Spinal cord (tissue), 10 donors: ENCODE measurements at places on chromosomes 13 and 19.
A peak's percentile ranks its signal among the peaks of the same experiment; 100 is the strongest.

- no peak for DNase-seq
- H3K27me3 ChIP-seq: no peaks in the 10 kb centered on the region
- H3K4me3 ChIP-seq: no peak overlapping the region
Measured at GRCh38 chr19:38726761-38727301, 17.4 kb downstream of the CAPN12 start.

DNA sequence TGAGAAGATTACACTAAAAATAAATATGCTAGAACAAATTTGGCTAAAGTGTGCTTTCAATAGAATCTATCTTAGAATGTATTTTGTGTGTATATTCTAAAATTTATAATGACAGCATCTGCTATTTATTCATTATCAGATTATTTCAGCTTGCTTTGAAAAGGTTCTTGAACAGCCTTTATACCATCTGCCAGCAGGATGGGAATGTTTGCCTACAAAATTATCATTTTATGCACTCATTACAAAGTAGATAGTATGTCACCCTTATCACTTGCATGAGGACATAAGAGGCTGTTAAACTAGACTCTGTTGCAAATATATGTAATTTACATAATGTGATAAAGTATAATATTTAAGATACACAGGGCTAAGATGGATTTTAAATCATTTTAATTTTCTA, 1286.9 kb upstream of the PCDH20 start:
- no peak overlapping the region for H3K27ac ChIP-seq
- H3K4me3 ChIP-seq: no peak overlapping the region
- H3K27me3 ChIP-seq: no peaks in the 10 kb centered on the region
- no peaks in the 10 kb centered on the region for H3K36me3 ChIP-seq
- DNase-seq: peak; percentile 41

DNA sequence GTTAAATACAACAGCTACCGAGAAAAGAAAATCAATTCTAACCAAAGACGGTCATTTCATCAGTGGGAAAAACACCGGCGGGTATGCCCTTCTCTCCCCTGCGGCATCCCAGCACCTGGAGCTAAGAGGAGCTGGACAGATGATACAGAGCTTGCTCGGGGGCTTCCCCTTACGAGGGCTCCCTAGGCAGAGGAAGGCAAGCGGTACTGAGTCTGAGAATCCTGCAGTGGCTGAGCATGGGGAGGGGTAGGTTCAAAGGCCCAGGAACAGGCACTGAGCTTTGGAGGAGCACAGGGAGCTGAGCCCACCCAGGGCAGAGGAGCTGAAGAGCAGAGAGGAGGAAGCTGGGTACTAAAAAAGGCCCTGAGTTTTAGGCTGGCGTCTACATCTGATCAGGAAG, 12.7 kb downstream of the STK24 start:
- DNase-seq: no peak
- no peak overlapping the region for H3K27ac ChIP-seq
- no peaks in the 10 kb centered on the region for H3K27me3 ChIP-seq
- no peak overlapping the region for H3K4me3 ChIP-seq
- H3K4me1 ChIP-seq: peaks cover 24% of the 10 kb centered on the region

DNA sequence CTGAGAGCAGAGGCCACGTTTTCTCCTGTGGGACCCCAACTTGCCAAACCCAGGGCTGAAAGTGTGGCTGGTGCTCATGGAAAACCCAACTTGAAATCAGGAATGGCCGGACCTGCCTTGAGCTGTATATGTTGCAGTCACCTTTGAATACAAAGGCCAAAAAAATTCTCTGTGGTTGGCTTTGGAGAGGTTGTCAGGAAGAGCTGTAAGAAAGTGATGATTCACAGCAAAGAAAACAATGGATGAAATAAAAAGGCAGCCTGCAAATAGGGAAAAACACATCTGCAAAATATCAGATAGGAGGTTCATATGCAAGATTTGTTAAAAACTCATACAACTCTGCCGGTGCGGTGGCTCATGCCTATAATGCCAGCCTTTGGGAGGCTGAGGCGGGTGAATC, 715.8 kb downstream of the UQCRFS1 start:
- peaks cover 3% of the 10 kb centered on the region for H3K4me1 ChIP-seq
- no peak overlapping the region for H3K4me3 ChIP-seq
- no peaks in the 10 kb centered on the region for H3K36me3 ChIP-seq
- no peaks in the 10 kb centered on the region for H3K27me3 ChIP-seq
- no peak overlapping the region for H3K27ac ChIP-seq

- H3K4me1 ChIP-seq: no peaks in the 10 kb centered on the region
- H3K27ac ChIP-seq: no peak overlapping the region
- no peak overlapping the region for H3K4me3 ChIP-seq
- H3K27me3 ChIP-seq: no peaks in the 10 kb centered on the region
- DNase-seq: no peak
Measured at GRCh38 chr13:67155898-67156722, 74.0 kb downstream of the PCDH9 start.

GRCh38 chr13:98875146-98875729, 102.6 kb downstream of the DOCK9 start:
- peaks cover 9% of the 10 kb centered on the region for H3K4me1 ChIP-seq
- peaks cover 12% of the 10 kb centered on the region for H3K36me3 ChIP-seq
- H3K27ac ChIP-seq: no peak overlapping the region
- no peaks in the 10 kb centered on the region for H3K27me3 ChIP-seq
- no peak overlapping the region for H3K4me3 ChIP-seq
- DNase-seq: no peak

DNA sequence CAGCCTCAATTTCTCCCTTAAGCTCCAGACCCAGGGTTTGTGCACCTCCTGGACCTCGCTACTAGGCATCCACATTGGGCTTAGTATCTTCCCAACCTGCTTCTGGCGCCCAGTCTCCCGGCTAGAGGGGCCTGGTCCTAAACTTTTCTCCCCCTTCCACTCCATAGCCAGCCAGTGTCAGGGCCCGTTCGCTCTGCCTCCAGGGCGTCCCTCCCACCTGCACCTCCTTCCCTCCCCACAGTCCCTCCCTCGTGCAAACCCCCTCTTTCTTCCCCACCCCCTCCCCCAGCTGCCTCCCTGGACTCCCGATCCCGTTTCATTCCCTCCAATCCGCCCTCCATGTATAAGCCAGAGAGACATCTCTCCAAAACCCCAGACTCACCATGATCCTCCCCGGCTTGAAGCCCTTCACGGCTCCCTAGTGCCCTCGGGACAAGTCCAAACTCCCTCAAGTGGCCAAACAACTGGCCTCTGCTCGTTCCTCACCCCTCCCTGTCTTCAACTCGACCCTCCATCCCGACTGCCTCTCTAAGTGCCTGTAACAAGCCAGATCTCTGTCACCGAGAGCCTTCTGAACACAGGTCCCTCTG, 997 bp upstream of the SAMD4B start:
- H3K4me1 ChIP-seq: peaks cover 29% of the 10 kb centered on the region
- no peak for DNase-seq
- no peaks in the 10 kb centered on the region for H3K27me3 ChIP-seq
- peaks cover 3% of the 10 kb centered on the region for H3K36me3 ChIP-seq
- peak overlapping the region; percentile 93 for H3K27ac ChIP-seq

- H3K27me3 ChIP-seq: no peaks in the 10 kb centered on the region
- no peaks in the 10 kb centered on the region for H3K36me3 ChIP-seq
- no peaks in the 10 kb centered on the region for H3K4me1 ChIP-seq
- H3K27ac ChIP-seq: no peak overlapping the region
Measured at GRCh38 chr13:39407786-39408185, 195.2 kb downstream of the LHFPL6 start.

DNA sequence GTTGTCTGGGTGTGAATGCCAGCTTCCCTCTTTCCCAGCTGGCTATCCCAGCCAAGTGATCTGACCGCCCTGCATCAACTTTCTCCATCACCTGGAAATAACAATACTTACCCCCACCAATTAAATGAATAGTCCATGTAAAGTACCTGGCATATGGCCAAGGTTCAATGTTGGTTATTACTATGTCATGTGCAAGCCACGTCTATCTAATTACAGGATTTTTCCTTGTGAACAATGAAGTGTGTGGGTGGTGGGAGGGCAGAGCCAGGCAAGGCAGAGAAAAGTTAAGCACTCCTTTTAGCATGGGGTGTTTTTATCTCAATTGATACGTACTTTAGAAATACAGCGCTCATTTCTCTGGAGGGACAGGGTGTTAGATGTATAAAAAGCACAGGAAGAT, 121.1 kb downstream of the NHLRC3 start:
- H3K4me1 ChIP-seq: peaks cover 2% of the 10 kb centered on the region
- H3K36me3 ChIP-seq: no peaks in the 10 kb centered on the region
- H3K27ac ChIP-seq: no peak overlapping the region
- no peak for DNase-seq
- H3K4me3 ChIP-seq: no peak overlapping the region
- H3K27me3 ChIP-seq: no peaks in the 10 kb centered on the region

DNA sequence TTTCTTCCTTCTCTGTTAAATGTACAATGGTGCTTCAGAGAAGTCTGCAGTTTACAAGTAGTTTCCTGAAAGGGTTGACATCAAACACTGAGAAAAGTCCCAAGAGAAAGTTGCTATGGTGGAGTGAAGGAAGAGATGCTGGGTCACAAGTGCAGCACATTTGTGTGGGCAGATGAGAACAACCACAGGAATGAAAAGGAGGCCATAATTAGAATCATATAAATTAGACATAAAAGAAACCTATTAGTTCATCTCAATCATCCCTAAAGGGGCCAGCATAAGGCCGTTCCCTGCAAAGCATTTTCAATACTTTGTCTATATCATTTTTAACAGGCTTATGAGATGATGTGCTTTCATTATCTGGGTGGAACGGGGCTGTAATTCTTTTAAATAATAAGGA, 359.2 kb downstream of the IRS2 start:
- no peaks in the 10 kb centered on the region for H3K4me1 ChIP-seq
- DNase-seq: no peak
- H3K27me3 ChIP-seq: no peaks in the 10 kb centered on the region
- no peak overlapping the region for H3K27ac ChIP-seq
- no peak overlapping the region for H3K4me3 ChIP-seq

GRCh38 chr19:31516756-31517155, 167.5 kb upstream of the TSHZ3 start:
- no peaks in the 10 kb centered on the region for H3K27me3 ChIP-seq
- DNase-seq: no peak
- no peak overlapping the region for H3K4me3 ChIP-seq
- no peak overlapping the region for H3K27ac ChIP-seq

DNA sequence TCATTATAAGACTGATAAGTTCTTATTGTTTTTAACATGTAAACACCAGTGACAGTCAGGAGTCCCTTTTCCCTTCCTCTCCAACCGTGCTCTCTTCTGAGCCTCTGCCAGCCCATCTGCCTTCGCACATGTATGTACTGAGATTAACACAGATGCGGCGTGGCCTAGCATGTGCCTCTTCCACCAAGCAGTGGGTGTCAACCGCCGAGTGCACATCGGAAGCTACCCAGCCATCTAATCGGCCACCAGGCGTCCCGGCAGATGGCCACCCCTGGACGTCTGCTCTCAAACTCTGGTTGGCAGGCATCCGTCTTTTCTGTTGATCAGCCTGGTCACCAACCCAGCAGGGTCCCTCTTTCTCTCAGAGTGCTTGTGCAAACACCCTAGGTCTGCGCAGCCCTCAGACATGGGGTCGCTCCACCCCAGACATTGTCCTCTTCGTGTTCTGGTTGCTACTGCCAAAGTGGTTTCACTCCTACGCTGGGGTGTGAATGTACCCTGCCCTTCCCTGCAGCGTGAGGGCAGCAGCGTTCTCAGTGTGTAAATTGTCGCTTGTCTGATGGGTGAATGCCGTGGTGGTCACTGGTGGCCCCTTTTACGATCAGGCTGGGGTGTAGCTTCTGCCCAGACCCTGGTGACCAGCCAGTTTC, 57.7 kb upstream of the LDLR start:
- peaks cover 99% of the 10 kb centered on the region for H3K36me3 ChIP-seq
- DNase-seq: no peak
- H3K4me3 ChIP-seq: no peak overlapping the region

GRCh38 chr19:1248139-1248785, at the start of gene MIDN:
Gene MIDN (plus strand): TSS chr19:1248583. CDS start chr19:1250297, 1,714 bp downstream.
- H3K27ac ChIP-seq: peak within 1 kb of the TSS; percentile 95
- DNase-seq: no peak
- H3K27me3 ChIP-seq: no peaks in the 10 kb centered on the region
- peaks cover 62% of the 10 kb centered on the region for H3K36me3 ChIP-seq

- no peaks in the 10 kb centered on the region for H3K4me1 ChIP-seq
- no peak for DNase-seq
- no peak overlapping the region for H3K4me3 ChIP-seq
- H3K27me3 ChIP-seq: no peaks in the 10 kb centered on the region
Measured at GRCh38 chr13:93715866-93716265, 489.3 kb downstream of the GPC6 start.

GRCh38 chr19:54673222-54673621, 10.4 kb downstream of the LILRB4 start:
- H3K4me1 ChIP-seq: no peaks in the 10 kb centered on the region
- H3K27ac ChIP-seq: no peak overlapping the region
- no peak for DNase-seq
- no peaks in the 10 kb centered on the region for H3K36me3 ChIP-seq
- H3K4me3 ChIP-seq: no peak overlapping the region

DNA sequence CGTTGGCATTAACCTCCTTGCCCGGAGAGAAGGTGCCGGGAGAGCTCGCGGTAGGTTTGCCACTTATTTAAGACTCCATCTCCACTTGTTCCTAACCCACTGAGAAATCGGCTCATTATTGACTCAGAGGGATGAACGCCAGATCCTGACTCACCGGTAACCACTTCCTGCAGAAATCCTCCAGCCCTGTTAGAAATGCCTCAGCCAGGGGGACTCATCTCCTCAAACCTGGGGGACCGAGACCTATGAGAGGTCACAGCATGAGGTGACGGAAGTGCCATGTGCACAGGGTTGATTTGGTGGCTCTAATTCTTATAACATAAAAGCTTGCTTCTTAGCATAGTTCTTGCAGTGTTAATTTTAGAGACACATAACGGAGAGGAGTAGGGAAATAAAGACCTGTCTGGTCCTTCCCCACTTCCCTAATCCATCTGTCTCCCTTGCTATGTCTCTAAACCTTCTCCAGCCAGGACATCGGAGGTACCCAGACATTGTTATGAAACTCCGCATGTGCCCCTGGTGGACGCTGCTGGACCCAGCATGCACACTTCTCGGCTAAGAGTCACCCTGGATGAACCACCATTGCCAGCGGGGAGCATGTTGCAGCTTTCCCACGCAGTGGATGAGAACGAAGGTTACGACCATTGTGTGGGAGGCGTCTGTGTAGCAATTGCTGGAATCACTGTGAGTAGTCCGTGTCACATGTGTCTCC, 158.9 kb downstream of the EFNB2 start:
- no peaks in the 10 kb centered on the region for H3K27me3 ChIP-seq
- no peaks in the 10 kb centered on the region for H3K36me3 ChIP-seq
- H3K27ac ChIP-seq: no peak overlapping the region
- H3K4me3 ChIP-seq: no peak overlapping the region
- no peak for DNase-seq

GRCh38 chr13:94667190-94667589, 45.2 kb downstream of the SOX21 start:
- no peak for DNase-seq
- H3K36me3 ChIP-seq: no peaks in the 10 kb centered on the region
- H3K4me3 ChIP-seq: no peak overlapping the region
- H3K27ac ChIP-seq: no peak overlapping the region
- H3K27me3 ChIP-seq: peaks cover 3% of the 10 kb centered on the region
- no peaks in the 10 kb centered on the region for H3K4me1 ChIP-seq
